Liver (tissue), 10 donors: ENCODE measurements at places on chromosomes 12 and 14. TPM values are rescaled to one million over a fixed set of nuclear protein-coding genes. Genes with fewer than 3 reads are reported as not detected.
A peak's percentile ranks its signal among the peaks of the same experiment; 100 is the strongest.

WNT1 gene
- not detected for polyA plus RNA-seq

A2ML1 gene
- 0.03 TPM for polyA plus RNA-seq

B4GALNT3 gene
- polyA plus RNA-seq, result 0.14 TPM

PLEKHG3 gene
- polyA plus RNA-seq, result 21.3 TPM

SART3 gene
- polyA plus RNA-seq, result 10.5 TPM

TDRD9 gene
- 0.12 TPM for polyA plus RNA-seq

AQP6 gene
- polyA plus RNA-seq, result 0.11 TPM

DNA sequence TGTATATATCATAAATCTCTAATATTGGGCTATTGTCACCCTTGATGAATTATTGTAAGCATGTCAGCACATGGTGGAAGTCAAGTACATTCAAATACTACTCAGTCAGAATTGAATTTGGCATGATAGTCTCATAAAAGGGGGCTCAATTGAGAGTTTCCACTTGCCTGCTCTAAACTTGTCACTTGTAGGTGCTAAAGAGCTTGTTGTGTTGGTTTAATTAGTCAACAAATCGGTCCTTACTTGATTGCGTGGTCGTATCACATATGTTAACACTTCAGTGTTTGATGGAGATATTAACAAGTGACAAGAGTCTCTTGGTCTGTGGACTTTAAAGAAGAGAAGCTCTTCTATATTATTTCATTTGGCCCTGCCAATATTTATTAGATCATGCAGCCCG lies 81.1 kb downstream of the NKX2-1 start:
- DNase-seq, result no peak
- no peak overlapping the region for H3K4me3 ChIP-seq
- H3K36me3 ChIP-seq, result no peaks in the 10 kb centered on the region
- no peaks in the 10 kb centered on the region for H3K27me3 ChIP-seq
- H3K4me1 ChIP-seq, result no peaks in the 10 kb centered on the region
- H3K27ac ChIP-seq, result no peak overlapping the region

DNA sequence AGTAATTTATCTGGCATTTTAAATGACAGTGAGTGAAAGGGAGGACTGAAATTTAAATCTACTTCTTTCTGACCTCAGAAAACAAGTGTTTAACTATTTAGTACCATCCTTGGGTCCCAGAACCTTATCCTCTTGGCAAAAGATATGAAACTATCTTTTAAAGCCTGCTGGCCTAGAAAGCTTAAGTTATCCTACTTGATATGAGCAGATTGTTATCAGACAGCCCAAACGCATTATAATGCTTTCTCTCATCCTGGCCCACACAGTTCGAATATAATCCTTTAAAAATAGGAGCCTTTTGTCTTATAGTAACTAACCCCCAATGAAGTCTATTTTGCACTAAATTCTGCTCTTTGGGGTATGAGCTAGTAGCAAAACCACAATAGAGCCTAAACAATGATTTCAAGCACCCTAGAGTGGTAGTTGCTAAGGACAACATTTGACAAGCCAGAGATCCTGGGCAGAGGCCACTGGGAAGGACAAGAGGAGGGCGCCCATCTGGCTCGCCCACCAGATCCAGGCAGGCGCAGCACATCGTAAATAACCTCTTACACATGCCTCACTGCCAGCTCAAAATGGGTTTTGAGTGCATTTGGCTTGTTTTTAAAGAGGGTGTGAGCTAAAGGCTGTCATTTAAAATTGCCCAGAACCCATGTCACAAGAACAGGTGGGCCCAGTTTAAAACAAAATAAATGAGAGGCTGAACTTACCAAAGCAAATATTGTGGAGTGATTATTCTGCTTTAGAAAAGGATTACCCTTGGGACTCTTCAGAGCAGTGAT lies 37.7 kb upstream of the CRY1 start:
- H3K27ac ChIP-seq, result no peak overlapping the region
- H3K36me3 ChIP-seq, result no peaks in the 10 kb centered on the region
- H3K4me3 ChIP-seq, result no peak overlapping the region
- H3K27me3 ChIP-seq, result no peaks in the 10 kb centered on the region
- DNase-seq, result no peak

GRCh38 chr12:14854586-14855183 lies 11.4 kb upstream of the ART4 start:
- no peaks in the 10 kb centered on the region for H3K36me3 ChIP-seq
- H3K4me1 ChIP-seq, result no peaks in the 10 kb centered on the region

- H3K27me3 ChIP-seq, result no peaks in the 10 kb centered on the region
- DNase-seq, result no peak
- H3K4me3 ChIP-seq, result no peak overlapping the region
- no peaks in the 10 kb centered on the region for H3K36me3 ChIP-seq
- no peak overlapping the region for H3K27ac ChIP-seq
Observed at GRCh38 chr12:58369576-58369975, 428.2 kb downstream of the ATP23 start.

DNA sequence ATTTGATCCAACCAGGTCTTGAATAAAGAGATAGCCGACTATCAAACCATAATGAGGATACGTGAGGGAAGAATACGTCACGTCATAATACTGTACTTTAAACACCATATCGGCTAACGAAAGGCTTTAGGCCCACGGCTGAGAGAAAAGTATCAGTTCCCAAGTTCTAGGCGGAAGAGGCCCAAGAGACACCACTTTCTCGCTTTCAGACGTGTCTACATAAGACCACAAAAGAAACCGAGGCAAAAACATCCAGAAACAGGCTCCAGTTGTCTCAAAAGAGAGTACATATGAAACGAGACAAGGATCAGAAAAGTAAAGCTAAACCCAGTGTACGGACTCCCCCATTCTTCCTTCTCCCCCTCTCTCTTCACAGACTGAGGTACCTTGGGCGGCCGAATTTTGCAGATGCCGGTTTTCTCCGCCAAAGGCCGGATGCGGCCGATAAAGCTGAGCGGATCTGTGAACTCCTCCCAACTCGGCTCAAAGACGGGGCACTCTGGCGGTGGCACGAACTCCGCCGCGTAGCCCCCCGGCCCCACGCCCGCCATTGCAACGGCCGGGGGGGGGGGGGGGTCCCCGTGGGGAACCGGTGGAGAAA lies 479 bp downstream of the KDM5A start:
- peaks cover 33% of the 10 kb centered on the region for H3K4me1 ChIP-seq
- H3K27ac ChIP-seq, result peak overlapping the region; percentile 99
- H3K36me3 ChIP-seq, result peaks cover 8% of the 10 kb centered on the region
- no peak for DNase-seq
- no peaks in the 10 kb centered on the region for H3K27me3 ChIP-seq
- H3K4me3 ChIP-seq, result peak overlapping the region; percentile 90

DNA sequence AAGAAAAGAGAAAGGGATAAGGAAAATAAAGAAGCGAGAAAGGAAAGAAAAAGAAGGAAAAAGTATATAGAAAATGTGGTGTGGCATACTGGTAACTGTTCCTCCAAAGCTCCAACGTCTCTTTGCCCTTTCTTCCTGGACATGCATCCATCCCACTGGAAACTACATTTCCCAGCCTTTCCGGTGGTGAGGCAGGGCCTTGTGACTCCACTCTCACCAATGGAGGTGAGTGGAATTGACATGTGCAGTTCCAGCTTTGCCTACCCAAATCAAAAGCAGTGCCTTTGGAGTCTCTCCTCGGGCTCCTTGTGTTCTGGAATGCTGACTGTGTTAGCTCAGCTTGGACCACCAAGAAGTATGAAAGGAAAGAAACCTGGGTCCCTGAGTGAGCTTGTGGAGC lies 161.2 kb downstream of the KCNA5 start:
- DNase-seq, result no peak
- H3K4me1 ChIP-seq, result no peaks in the 10 kb centered on the region
- no peak overlapping the region for H3K27ac ChIP-seq
- no peaks in the 10 kb centered on the region for H3K36me3 ChIP-seq

- no peaks in the 10 kb centered on the region for H3K36me3 ChIP-seq
- no peak overlapping the region for H3K4me3 ChIP-seq
- no peak overlapping the region for H3K27ac ChIP-seq
- H3K4me1 ChIP-seq, result no peaks in the 10 kb centered on the region
Observed at GRCh38 chr14:39957290-39957689, 525.1 kb upstream of the FBXO33 start.

DNA sequence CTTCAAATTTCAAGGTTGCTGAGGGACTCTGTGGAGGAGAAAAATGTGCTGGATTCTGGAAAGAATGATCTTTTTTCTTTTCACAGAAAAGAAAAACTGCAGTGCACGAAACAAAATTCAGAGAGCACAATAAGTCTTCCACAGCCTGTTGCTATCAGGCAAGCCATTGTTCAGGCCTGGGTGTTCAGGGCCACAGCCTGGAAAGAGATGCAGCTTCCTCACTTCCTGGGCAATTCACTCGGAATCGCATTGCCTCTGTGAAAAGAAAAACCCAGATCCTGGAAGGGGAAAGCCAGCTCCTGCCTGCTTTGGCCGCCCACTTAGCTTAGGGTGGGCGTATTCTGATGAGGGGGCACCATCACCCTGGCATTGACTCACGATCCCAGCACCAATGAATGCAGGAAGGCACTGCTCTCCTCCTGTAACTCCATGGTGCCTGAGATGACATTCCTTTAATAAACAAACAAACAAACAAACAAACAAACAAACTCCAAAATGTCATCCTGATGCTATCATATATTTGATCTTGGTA lies 863.9 kb downstream of the BCL11B start:
- no peaks in the 10 kb centered on the region for H3K4me1 ChIP-seq
- DNase-seq, result no peak
- no peak overlapping the region for H3K4me3 ChIP-seq
- no peaks in the 10 kb centered on the region for H3K27me3 ChIP-seq
- H3K36me3 ChIP-seq, result no peaks in the 10 kb centered on the region

GRCh38 chr12:39205969-39206368 lies 237.0 kb downstream of the KIF21A start:
- H3K27me3 ChIP-seq, result no peaks in the 10 kb centered on the region
- DNase-seq, result no peak
- H3K4me1 ChIP-seq, result no peaks in the 10 kb centered on the region

GRCh38 chr12:39873065-39873464 lies 232.8 kb downstream of the SLC2A13 start:
- H3K4me1 ChIP-seq, result no peaks in the 10 kb centered on the region
- H3K36me3 ChIP-seq, result no peaks in the 10 kb centered on the region
- no peak overlapping the region for H3K27ac ChIP-seq

GRCh38 chr12:70822412-70822811 lies 98.1 kb downstream of the PTPRR start:
- no peak overlapping the region for H3K4me3 ChIP-seq
- H3K27ac ChIP-seq, result no peak overlapping the region
- H3K4me1 ChIP-seq, result no peaks in the 10 kb centered on the region
- DNase-seq, result no peak

DNA sequence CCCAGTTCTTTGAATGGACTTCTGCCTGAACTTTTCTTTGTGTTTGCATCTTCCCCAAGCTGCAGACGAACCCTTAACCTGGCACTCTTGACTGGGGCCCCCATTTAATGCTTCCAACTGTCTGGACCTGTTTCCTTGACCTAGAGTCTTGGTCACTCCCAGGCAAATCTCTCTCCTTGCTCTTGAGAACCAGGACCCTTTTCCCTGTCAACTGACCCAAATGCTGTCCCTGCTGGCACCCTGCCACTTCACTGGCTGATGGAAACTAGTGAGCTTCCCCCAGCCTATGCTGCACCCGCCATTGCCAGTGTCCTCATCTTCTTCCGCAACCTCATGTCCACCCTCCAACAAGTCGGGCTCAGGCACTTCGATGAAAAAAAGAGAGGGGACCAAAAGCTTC lies 79.5 kb downstream of the PRIMA1 start:
- H3K27ac ChIP-seq, result no peak overlapping the region
- H3K4me3 ChIP-seq, result no peak overlapping the region
- no peak for DNase-seq
- no peaks in the 10 kb centered on the region for H3K36me3 ChIP-seq
- H3K27me3 ChIP-seq, result no peaks in the 10 kb centered on the region
